ENCODE measurements at places on chromosomes 7 and 10.

DNA sequence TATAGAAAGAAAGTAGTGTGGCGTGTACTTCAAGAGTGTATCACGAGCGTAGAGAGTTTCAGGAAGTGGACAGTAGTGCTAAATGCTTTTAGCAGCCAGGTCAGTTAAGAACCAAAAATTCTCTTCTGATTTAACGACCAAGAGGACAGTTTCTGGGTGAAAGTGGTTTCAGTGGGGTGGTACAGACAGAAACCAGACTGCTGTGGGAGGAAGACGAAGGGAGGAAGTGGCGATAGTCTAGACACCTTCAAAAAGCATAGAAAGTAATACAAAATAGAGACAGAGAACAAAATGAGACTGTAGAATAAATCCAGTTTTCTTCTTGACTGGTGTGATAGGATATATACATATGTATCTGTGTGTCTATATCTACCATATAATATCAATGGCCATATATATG is 93.5 kb downstream of the MBL2 start:
- DNase-seq, result no peak

DNA sequence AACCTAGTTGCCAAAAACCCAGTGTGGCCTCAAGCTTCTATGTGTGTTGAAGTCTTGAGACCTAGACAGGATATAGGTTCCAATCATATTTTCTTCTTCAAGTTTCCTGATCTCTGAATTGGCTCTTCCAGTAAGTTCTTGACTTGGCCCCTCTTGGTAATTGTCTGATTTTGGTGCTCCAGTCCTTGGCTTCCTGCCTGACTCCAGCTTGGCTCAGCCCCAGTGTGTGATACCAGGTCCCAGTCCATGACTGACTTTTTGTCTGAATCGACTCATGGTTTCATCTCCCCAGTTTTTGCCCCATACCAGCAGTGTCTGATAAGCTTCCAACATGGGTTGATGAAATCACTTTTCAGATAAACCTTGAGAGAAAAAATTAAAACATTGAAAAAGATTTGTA is 72.3 kb downstream of the FAS start:
- no peak for DNase-seq

GRCh38 chr10:73584737-73585136 is 6.4 kb downstream of the USP54 start:
- no peak for DNase-seq

- no peak for DNase-seq
Measured at GRCh38 chr7:127904670-127904985, 126.6 kb downstream of the LRRC4 start.

GRCh38 chr10:116973371-116973905 is 31.5 kb downstream of the SHTN1 start:
- no peak for DNase-seq

- DNase-seq, result no peak
Measured at GRCh38 chr10:35739998-35740397, 97.9 kb upstream of the FZD8 start.

GRCh38 chr10:50416881-50417280 is 165.6 kb upstream of the ASAH2 start:
- DNase-seq, result no peak

- no peak for DNase-seq
Measured at GRCh38 chr7:2717293-2718261, 29.6 kb downstream of the AMZ1 start.

DNA sequence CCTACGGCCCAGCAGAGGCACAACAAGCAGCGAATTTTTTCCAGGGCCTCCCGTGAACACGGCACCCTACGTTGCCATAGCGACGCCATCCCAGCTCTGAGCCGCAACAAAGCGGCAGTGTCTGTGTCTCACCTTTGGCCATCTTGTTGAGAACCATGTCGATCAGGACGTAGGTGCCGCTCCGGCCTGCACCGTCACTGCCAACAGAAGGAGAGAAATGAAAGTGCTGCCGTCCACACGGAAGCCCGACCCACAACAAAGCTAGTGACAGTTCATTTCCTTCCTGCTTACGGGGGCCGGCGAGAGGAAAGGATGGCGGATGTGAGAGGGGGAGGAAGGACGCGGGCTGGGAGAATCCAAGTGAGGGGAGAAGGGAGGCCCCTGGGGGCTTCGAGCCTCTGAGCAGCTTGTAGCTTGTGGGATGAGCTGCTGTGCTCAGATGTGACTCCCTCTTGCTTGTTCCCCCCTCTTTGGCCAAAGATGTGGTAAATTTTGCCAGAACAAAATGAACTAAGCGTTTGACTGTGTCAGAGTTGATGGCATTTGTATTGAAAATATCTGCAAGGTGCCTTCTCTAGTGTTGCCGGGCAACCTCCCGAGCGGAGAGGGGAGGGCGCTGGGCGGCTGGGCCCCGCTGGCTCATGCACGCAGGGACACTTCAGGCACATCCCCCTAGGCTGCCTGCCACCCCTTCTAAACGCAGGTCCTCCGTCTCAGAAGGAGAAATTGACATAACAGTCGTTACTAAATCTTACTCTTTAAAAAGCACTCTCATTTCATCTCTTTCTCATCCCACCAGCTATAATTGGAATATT is 232.2 kb downstream of the DNAJB6 start:
- peak; percentile 56 for DNase-seq

- no peak for DNase-seq
Measured at GRCh38 chr10:107666214-107666613, 501.7 kb upstream of the SORCS1 start.

GRCh38 chr10:71429929-71430328 is 33.2 kb downstream of the CDH23 start:
- DNase-seq, result no peak

DNA sequence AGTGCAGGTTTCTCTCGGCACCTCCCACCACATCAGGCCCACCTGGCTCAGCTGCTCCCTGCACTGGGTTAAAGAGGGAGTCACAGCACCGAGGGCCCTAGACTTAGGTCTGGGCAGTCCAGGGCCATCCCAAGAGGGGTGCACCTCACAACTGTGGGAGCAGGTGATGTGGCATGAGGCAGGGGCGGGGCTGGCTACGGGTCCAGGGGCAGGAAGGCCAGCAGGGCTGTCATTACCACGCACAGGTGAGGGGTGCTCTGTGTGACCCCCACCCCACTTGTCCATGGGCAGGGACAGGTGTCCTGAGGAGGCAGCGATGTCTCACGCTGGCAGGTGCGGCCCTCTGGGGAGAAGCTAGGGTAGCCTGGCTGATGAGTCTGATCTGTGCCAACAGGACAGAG is 40.5 kb upstream of the DPYSL4 start:
- no peak for DNase-seq

- DNase-seq, result no peak
Measured at GRCh38 chr7:36372156-36372555, 17.5 kb upstream of the ANLN start.

DNA sequence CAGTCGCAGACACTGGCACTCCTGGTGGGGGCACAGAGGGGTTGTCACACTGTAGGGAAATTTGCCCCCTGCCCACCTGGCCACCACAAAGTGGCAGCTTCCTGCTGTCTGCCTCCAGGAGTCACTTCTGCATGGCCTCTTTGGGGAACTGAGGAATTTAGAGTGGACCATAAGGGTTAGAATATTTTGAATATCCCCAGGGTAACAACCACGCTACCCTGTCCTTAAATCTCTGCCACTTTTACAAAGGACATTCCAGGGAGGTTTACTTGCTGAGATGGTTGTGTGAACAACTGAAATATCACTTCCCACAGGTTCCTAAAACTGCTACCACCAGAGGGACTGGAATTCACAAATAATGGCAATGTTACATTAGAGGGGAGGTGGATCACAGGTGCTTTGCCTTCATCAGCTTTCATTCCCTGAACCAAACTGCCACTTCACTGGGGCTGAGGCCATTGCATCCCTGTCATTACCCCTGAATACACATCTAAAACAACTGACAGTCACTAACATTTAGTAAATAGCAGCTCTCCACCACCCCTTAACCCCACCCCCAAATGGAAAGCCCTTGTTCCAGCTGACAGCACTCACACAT is 88.1 kb upstream of the IFRD1 start:
- no peak for DNase-seq

DNA sequence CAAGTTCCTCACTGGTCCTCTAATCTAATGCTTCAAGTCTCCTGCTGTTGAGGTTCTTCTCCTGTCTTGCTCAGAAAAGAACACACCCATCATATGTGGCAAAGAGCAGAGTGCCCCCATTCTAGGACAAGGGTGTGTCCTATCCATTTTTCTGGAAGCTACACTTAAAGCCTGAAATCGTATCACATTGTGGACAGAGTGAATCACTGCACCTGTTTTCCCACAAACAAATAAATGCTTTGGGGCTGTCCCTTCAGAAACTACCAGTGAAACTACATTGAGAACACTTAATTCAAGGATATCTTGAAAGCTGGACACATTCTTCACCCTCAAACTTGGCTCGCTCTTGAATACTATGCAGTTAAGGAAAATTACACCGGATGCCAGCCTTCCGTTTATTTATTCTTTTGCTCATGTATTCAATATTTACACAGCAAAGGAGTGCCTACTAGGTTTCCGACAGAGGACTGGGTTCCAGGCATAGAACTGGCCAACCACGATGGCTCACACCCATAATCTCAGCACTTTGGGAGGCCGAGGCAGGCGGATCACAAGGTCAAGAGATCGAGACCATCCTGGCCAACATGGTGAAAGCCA is 473.0 kb downstream of the GALNT17 start:
- no peak for DNase-seq

DNA sequence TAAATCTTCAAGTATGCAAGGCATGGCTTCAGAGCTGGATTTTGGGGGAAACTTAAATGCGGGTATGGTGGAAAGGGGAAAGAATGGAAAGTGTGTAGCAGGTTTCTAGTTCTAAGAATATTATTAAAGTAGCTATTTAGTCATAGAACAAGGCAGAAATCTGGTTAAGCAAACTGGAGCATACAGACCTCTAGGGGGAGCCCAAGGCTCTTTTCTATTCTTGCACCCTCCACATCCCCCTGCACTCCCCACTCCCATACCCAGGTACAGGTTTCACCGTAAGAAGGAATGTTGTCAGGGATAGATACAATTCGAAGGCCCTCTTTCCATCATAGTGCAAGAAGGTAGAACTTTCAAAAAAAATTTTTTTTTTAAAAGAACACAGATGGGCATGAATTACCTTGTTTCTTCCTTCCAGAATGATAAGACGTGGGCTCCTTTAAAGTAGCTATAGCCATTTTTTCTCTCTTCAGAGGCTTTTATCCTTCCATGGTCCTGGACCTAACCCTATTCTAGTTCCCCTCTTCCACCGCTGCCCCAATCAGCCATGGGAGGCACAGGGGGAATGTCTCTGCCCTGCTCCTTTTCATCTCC is 41.5 kb upstream of the SMIM30 start:
- DNase-seq, result no peak

DNA sequence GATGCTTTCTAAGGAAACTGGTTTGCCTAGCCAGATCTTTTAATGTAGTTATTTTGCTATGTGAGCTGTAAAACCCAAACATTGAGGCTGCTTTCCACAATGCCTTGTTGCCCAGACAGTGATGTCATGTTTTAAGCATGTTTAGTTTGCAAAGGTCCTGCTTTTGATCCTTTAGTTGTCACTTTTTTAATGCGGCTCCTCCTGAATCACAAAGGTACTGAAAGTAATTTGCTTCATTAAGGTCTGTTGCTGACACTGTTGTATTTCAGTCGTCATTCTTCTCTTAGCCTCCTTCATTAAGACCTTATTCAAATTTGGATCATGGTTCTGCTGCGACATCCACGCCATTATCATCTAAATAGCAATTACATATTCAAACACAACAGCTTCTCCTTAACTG is 10.6 kb downstream of the RPA3 start:
- no peak for DNase-seq

DNA sequence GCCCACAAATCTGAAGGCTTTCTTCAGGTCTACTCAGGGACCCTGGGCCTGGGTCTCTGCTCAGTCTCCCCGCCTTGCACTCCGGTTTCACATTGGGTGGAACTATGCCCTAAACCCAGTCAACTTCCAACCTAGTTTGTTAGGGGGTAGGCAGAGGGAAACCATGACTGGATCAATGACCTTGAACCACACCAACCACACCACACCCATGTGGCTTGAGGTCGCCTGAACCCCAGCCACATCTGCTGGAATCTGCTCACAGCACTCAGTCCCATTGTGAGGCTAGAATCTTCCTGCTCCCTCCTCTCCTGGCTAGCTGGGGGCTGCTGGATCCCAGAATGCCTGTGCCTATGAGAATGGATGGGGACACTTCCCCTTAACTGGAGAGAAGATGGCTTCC is 17.9 kb downstream of the RFC2 start:
- DNase-seq, result no peak

- no peak for DNase-seq
Measured at GRCh38 chr10:116316503-116316902, 7.7 kb upstream of the CCDC172 start.

GRCh38 chr7:66549466-66549865 is 79.2 kb upstream of the KCTD7 start:
- no peak for DNase-seq

DNA sequence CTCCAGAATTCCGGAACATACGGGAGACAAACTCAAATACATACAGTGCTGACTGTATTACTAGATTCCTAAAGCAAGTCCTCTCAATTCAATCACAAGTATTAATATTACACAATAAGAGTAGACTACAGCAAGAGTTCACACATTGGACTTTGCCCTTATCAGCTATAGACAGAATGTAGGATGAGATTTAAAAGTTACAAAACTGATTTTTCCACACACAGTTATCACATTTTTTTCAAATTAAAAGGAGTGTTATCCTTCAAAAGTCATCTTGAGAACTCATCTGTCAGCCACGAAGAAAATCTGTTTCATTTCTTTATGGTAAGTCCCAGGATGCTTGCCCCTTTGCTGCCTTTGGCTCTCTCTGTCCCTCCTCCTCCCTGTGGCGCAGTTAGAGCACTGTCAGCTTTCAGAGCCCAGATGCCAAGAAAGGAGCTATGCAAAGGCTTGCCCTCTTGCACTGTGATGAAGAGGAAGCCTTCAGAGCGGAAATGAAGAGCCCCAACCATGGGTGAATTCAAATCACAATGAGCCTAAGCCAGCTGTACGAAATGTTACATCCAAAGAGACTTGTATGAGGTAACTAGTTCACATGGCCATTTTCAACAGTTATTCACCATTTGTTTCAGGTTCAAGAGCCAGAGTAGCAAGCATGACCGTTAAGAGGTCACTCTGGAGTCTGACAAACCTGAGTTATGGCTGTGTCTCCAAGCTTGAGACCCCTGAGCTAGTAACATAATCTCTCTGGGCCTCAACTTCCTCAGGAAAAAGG is 10.7 kb downstream of the NCOA4 start:
- DNase-seq, result no peak
